ENCODE measurements at places on chromosomes 5 and 9. TPM values are rescaled to one million over a fixed set of nuclear protein-coding genes. Genes with fewer than 3 reads are reported as not detected.

Gene TMEM203
- 39.3 TPM for total RNA-seq

Gene CORO2A
- total RNA-seq: 0.92 TPM

DNA sequence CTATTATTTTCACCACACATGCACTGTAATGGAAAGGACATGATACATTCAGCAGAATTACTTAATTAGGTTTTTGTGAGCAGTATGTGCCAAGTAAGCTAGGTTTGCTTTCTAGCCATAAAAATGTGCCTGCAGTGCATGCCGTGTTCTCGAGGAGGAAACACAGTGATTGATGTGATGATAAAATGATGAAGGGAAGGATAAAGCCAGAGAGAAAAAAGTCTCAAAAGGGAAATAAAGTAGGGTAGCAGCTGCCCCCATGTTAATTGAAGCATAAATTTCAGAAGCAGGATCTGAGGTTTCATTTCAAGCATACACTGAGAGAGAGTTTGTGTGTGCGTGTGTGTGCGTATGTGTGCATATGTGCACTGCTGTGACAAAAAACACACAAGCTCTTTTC lies 714.2 kb upstream of the C9orf72 start:
- no peak for DNase-seq

DNA sequence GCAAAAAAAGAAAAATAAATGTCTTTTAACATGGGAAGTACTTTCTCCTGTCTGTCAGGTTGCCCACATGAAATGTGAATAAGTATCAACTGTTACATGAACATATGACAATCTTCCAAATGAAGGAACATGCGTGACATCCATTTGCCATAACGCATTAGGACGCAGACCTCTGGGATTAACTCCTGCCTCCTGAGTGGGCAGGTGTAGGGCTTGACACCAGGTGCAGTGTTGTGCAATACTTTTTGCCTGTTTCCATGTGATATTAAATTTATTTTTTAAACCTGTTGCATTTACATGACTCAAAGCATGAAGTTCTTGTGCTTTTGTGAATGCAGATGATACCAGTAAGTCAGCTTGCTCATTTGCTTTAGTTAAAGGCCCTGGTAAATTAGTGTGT lies 8.7 kb upstream of the TMEM141 start:
- DNase-seq: no peak

GRCh38 chr5:154248691-154249090 lies 58.2 kb downstream of the GALNT10 start:
- DNase-seq: no peak

DNA sequence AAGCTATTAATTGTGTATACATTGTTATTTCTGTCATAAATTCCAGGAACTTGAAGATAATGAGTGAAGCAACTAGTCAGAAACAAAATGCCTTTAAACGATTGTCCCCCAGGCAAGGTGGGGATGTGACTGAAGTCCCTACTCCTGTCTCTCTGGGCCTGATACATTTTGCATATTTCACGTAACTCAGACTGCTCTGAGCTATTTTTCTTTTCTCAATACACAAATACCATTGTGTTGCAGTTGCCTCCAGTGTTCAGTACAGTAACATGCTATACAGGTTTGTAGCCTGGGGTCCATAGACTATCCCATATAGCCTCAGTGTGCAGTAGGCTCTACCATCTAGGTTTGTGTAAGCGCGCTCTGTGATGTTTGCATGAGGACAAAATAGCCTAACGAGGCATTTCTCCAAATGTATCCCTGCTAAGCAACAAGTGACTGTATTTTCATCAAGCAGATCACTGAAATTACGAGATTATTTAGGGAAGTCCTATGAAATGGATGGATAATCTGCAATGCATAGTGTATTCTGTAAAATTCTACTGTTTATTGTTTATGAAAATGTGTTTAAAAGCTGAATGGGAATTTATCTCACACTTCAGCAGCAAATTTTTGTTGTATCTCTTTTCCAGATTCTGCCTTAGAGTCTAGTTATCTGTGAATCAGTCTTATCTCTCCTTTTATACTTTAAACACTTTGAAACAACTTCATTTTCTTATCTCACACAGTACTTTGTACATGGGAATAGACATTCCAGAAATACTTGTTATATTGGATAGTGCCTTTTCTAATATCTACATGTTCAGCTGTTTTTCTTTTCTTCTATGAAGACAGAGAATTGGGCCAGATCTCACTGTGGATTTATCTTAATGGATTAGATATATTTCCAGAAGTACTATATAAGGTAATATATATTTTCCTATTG lies 150.5 kb downstream of the CD180 start:
- DNase-seq: peak; percentile 41

DNA sequence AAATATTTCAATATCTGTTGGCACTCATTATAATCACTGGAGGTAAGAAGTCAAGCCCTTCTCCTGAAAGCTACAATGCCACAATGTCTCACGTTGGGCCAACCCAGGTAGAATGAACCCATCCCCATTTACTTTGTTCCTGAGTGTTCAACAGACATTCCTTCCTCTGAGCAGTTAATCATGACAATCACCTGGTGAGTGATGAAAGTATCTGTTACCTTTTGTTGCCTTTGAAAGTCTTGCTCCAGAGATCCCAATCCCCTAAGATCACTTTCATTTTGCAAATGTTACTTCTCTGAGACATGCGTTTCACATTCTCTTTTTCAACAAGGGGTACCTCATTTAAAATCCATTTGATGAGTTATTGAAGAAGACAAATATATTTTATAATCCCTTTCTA lies 49.3 kb upstream of the MSX2 start:
- no peak for DNase-seq

DNA sequence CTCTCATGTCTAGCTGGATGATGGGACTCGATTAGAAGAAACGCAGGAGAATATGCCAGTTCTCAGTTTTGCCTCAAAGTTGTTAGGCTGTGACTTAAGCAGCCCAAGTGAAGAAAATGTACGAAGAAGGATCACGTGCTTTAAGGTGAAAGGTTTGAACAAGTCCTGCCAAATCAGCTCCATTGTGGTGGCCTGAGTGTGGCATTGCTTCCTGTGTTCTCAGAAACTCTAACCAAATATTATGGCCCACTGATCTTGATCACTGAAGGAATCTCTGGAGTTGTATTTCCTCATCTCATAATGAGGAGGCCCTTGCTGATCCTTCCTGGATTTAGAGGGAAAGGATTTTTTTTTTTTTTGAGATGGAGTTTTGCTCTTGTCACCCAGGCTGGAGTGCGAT lies 44.0 kb downstream of the OTULIN start:
- DNase-seq: no peak

All from activated CD4-positive, alpha-beta T cell treated with anti-CD3 and anti-CD28 coated beads, Interleukin-2, amount 10 ng/mL, durations not matched to agents 24 days and 14 days (primary cell).